IPS-NIHi11 (cell line): ENCODE measurements at places on chromosomes 13 and 19.

GRCh38 chr13:26320766-26321165 is 66.8 kb downstream of the CDK8 start:
- DNase-seq = no peak

DNA sequence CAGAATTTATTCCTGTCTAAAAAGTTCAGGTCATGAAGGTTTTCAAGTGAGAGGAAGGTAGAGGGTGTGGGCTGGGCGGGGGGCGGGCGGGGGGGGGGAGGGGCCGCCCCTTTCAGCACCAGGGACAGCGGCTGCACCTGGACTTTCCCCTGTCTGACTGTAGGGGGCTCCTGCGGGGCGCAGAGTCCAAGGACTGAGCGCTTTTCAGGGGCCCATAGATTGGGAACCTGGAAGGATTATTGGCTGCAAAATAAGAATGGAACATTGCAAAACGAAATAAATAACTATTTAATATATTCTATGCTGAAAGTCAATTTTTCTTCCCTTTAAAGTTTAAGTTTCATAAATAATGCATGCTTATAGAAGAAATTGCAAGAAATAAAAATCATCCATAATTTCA is 8.9 kb upstream of the CYP4F3 start:
- DNase-seq = peak; percentile 24

DNA sequence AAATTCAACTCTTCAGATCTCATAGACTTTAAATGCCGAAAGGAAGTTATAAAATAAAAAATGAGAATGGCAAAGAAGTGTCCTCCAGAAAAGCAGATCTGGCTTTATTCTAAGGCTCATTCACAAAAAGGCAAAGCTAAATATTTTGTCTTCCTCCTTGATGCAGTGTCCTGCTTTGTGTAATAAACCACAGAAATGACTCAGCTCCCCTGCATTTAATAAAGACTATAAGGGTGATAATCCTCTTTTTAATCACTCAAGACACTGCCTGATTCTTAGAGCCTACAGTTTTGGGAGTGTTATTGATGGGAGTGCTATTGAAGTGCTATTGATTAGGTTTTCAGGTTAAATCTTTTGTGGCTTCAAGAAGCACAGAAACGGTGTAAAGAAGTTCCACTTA is 482.0 kb downstream of the PCDH20 start:
- no peak for DNase-seq

- peak; percentile 86 for DNase-seq
Measured at GRCh38 chr13:51222037-51222685, at the start of gene FAM124A. TSS of gene FAM124A (plus strand) at chr13:51222398. CDS start at chr13:51222502, 104 bp downstream.

DNA sequence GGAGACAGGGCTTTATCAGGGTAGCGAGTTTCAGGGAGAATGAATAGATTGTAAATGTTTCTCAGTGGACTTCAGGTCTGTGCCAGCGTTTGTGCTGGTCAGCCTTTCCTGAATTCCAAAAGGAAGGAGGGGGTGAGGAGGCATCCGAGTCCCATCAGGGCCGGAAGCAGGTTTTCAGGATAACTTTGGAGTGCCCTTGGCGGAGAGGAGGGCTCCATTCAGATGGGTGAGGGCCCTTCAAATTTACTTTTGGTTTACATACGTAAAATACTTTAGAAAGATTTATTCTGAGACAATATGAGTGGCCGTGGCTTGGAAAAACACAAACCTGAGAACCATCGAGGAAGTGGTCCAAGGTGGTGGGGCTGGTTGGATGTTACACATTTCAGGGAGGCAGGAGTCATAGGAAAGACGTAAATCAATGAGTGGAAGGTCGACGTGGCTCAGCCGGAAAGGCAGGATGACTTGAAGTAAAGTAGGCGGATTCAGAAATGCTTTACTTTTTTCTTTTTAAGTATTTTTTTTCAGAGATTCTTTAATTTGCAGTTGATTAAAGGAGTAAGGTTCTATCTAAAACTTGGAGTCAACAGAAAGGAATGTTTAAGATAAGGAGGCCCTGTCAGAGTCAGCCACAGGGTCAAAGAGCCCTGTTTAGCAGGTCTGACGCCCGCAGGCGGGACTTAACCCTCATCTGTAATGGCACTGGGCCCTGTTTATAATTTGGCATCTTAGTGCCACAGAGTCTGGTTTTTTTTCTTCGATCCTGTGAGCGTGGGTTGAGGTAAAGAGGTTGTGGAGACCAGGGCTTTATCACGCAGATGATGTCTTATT is 32.8 kb downstream of the ATP11A start:
- DNase-seq = peak; percentile 47

GRCh38 chr19:13873834-13874515 is 3.0 kb upstream of the NANOS3 start:
- no peak for DNase-seq

- DNase-seq = no peak
Measured at GRCh38 chr13:32852526-32852925, 163.7 kb upstream of the KL start.

GRCh38 chr13:25169356-25169755 is 2.7 kb downstream of the AMER2 start:
- no peak for DNase-seq

- DNase-seq = no peak
Measured at GRCh38 chr19:31168106-31168625, 181.1 kb downstream of the TSHZ3 start.
